Smooth muscle cell of the brain vasculature (primary cell): ENCODE measurements at places on chromosomes 11 and 22.
A peak's percentile ranks its signal among the peaks of the same experiment; 100 is the strongest.

DNA sequence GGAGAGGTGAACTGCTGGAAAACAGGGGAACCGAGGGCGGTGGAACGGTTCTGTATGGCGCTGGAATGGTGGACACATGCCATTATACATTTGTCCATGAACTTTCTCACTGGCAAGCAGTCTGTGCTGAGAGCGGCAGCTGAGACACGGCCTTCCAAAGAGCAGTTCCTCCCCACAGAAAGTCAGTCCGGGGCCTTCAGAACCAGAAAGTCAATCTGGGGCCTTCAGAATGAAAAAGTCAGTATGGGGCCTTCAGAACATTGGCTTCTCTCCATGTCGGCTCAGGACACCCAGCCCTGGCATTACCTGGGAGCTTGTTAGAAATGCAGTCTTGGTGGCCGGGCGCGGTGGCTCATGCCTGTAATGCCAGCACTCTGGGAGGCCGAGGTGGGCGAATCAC is 8.8 kb downstream of the TXN2 start:
- DNase-seq, result no peak

GRCh38 chr22:35203583-35203982 is 53.7 kb upstream of the HMGXB4 start:
- no peak for DNase-seq

DNA sequence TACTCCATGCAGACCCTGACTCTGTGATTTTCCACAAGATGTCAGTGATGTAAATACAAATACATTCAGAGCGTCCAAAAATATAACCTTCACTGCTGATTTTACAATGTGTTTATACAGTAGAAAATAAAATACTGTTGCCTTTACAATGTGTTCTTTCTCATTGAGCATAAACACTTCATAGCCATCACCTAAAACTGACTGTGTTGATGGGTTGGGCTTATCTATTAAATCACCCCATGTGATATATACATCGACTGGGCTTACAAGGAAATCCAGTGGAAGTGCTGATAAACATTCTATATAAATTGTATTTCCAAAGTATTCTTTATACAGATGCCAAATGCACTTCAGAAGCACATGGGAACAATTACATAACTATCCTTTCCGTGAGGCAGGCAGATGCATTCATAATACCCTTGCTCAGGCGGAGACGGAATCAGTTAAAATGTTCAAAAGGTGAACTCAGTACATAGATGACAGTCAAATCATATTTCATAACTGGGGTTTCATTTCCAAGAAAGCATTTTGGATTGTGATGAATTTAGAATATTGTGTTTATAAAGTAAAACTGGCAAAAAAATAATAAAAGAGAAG is 27.7 kb downstream of the DDI1 start:
- no peak for DNase-seq

GRCh38 chr11:15412054-15412453 is 297.3 kb downstream of the INSC start:
- no peak for DNase-seq

DNA sequence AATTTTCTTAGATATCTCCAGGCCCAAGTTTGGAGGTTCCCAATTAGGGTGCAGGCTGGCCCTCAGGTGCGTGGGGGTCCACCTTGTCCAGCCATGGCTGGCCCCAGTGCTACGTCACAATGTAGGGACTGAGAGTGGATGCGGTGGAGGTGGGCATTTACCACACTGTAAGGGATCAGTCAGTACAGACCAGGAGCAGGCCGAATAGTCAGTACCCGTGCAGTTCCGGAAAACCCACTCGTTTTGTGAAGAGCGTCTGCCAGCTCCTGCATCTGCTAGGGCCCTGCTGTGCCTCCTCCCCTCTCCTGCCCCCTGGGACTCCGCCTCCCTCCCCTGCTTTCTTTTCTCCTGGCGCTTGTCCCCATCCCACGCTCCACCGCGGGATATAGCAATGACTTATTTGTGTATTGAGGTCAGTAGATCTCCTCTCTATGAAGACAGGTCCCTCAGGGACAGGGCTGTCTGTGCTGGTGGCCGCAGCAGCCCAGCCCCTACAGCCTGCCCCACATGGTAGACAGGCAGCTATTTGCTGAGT is 50.4 kb upstream of the SEPTIN5 start:
- peak; percentile 54 for DNase-seq

GRCh38 chr11:128463371-128463829 is 124.0 kb downstream of the ETS1 start:
- DNase-seq, result no peak

- DNase-seq, result no peak
Observed at GRCh38 chr22:27879923-27880322, 39.1 kb downstream of the PITPNB start.

DNA sequence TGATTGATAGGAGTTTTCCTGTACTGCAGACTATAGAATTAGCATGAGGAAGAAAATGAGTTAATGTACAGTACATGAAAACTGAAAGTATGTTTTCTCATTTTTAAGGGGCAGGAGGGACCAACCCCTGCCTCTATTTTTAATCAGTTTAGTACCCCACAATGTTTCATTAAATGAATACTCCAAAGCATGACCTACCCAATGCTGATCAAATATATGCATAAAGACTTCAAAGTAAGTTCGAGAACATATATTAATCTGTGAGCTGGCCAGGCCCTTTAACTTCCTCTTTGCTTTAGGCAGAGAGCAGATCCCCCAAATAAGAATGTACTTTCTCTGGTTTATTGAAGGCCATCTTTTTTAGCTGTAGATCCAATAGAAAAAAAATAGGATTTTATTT is 161.0 kb downstream of the FCHSD2 start:
- no peak for DNase-seq

- no peak for DNase-seq
Observed at GRCh38 chr11:110505528-110506284, 76.0 kb downstream of the FDX1 start.

DNA sequence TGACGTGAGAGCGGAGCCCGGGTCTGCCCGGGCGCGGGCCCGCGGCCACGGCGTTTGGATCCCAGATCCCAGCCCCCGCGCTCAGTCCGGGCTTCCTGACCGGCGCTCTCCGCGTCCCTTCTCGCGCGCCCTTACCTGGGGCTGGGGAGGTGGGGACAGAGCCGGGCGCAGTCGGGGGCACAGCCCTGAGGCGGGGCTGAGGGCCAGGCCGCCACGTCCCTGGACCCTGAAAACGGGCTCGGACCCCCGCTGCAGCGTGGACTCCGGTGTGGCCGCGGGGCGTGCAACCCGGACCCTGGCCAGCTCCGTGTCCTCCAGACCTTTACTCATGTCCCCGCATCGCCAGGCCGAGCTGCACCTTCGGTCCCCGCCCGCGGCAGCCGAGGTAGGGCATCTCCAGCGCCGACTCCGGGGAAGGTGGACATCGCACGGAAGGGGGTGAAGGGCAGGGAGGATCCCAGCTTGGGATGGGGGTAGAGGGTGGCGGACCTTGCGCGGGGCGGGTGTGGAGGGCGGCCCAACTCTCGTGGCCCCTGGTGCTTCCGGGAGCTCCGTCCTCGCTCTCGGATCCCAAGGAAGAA is 9.9 kb upstream of the AIFM3 start:
- no peak for DNase-seq

- DNase-seq, result no peak
Observed at GRCh38 chr22:39612811-39613548, 42.4 kb downstream of the CACNA1I start.

DNA sequence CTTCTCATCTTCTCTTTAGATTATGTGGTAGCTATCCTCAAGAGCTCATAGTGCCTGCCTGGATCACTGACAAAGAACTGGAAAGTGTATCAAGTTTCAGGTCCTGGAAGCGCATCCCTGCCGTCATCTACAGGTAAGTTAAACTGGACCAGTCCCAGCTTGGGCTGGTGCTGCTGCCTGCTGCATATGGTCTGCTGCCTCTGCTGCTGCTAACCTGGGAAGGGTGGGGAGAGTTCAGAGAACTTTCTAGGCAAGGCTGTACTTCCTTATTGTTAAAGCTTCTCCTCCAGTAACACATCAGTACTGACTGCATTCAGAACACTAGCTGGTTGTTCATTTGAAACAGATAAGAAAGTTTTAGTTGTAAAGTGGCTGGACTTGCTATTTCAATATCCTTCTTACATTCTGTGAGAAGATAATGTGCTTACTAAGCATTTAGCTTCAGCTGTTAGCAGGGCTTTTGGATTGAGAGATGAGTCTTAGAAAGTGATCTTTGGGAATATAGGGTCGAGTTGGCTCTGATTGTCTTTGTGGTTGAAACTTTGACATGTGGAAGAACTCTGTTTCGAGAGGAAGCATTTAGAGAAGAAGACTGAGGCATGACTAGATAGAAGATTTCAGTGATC is 77.3 kb upstream of the HORMAD2 start:
- DNase-seq, result no peak

GRCh38 chr11:6356503-6357055 is 33.7 kb upstream of the SMPD1 start:
- DNase-seq, result no peak

DNA sequence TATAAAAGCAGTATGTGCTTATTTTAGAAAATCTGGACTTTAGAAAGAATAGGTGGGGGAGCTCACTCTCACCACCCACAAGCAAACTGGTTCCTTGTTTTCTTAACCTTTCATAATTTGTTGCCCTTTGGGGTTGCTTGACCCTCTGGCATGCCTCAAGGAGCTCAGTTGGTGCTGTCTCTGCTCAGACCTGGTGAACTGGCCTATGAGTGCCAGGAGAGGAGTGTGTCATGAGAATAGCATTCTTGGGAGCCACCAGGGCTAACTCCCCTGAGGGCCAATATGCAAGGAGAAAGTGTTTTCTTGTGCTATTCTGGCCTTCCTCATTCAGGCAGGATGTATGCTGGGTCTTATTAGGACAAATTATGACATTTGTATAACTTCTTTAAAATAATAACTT is 21.0 kb upstream of the AMOTL1 start:
- DNase-seq, result no peak

GRCh38 chr11:78350091-78350645 is 67.5 kb downstream of the GAB2 start:
- no peak for DNase-seq

- DNase-seq, result no peak
Observed at GRCh38 chr11:123080015-123080414, 18.1 kb upstream of the HSPA8 start.

GRCh38 chr11:134945993-134946392 is 534.0 kb upstream of the B3GAT1 start:
- no peak for DNase-seq

- no peak for DNase-seq
Observed at GRCh38 chr11:27447288-27448183, 25.1 kb downstream of the LGR4 start.

- DNase-seq, result no peak
Observed at GRCh38 chr11:94928117-94928990, 45.0 kb downstream of the CWC15 start.

DNA sequence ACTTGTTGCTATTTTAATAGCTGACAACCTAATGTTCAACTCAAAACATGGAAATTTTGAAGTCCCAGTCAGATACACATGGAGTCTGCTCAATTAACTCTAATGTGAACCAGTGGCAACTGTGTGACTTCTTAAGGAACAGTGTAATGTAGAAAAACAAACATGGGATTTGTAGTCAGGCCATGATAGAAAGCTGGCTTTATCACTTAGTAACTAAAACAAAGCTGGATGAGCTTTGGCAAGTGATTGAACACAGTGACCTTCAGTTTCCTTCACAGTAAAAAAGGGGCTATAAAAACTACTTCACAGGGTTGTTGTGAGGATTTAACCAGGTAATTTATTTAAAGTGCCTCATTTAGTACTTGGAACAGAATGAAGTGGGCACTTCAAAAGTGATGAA is 62.6 kb downstream of the PRCP start:
- DNase-seq, result no peak

DNA sequence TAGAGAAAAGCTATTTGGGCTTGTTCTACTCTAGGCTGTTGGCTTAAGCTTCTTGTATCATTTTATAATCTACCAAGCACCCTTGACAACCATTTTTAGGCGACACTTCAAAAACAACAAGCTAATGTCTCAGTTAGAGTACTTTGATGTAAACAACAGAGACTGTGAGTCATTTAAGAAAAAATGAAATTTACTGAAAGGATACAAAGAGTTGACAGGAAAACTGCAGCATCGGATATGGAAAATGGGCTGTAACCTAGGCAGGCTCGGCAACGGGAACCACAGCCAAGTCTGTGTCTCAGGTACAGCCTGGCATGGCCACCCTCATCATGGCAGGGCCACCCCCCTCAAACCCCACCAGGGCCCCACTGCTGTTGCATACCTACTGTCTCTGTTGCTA is 4.4 kb upstream of the RNF169 start:
- no peak for DNase-seq

DNA sequence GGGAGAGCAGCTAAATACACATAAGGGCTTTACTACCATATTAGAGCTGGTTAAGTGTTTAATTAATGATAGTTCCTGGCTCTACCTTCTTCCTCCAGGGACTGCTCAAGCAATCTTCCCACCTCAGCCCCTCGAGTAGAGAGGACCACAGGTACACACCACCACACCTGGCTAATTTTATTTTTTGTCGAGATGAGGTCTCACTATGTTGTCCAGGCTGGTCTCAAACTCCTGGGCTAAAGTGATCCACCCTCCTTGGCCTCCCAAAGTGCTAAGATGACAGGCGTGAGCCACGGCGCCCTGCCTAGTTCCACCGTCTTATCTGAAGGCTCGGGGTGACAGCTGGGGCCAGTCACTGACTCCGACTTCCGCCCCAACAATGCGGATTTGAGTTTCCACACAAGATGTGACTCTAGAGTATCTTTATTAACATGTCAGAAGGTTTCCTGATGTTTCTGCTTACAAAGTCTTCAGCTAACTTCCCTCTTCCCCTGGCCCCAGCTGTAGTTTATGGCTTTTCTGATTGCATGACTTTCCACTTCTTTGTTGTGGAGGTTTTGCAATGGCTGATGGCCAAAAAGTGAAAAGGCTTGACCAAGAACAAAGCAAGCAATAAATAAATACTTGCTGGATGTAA is 16.8 kb downstream of the TPST2 start:
- no peak for DNase-seq
